Hypothalamus (tissue), 51 donors: ENCODE measurements at places on chromosomes 7 and 10.

DNA sequence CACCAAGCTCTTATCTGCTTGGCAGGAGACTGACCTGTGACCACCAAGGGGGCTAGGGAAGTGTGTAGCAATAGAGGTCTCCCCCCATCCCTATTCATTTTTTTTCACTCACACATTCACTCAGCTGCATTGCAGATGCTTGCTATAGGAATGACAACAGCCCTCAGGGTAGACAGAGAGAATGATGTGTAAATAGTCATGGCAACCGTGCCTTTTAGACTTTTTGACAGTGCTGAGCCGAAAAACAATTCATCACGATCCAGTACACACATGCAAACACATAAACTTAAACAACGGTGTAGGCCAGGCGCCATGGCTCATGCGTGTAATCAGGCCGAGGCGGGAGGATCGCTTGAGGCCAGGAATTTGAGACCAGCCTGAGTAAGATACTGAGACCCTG is 7.6 kb upstream of the ELN start:
- no peak for DNase-seq

DNA sequence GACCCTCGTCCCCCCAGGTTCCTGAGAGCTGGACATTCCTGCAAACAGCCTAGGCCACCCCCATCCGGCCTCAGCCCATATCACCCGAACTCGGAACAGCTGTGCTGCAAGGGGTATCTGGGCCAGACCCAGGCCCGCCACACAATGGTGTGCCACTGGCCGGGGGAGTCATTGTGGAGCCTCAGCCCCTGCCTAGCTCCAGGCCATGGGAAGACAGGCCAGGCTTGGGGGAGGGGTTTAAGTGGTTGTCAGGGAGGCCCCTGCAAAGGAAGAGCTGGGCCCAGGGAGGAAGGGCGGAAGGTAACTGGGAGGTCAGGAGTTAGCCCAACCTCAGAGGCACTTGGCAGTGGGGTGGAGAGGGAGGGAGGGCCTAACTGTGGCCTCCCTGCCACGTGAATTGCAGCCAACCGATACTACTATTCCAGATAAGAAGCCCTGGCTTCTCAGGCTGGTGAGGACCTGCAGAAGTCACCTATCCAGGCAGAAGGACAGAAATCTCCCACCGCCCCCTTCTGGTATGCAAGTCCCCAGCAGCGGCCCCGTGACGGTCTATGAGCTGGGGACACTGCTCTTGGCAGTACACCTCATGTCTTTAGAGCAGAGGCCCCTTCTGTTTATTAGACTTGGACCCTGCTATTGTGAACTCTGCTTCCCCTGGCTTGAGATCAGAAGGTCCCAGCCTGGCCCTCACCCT is 26.8 kb downstream of the VSIR start:
- no peak for DNase-seq

GRCh38 chr10:69716711-69717560 is 84.8 kb upstream of the COL13A1 start:
- DNase-seq = peak; percentile 21

- no peak for DNase-seq
These were observed 647.2 kb downstream of the GRM8 start for GRCh38 chr7:126605553-126605952.

DNA sequence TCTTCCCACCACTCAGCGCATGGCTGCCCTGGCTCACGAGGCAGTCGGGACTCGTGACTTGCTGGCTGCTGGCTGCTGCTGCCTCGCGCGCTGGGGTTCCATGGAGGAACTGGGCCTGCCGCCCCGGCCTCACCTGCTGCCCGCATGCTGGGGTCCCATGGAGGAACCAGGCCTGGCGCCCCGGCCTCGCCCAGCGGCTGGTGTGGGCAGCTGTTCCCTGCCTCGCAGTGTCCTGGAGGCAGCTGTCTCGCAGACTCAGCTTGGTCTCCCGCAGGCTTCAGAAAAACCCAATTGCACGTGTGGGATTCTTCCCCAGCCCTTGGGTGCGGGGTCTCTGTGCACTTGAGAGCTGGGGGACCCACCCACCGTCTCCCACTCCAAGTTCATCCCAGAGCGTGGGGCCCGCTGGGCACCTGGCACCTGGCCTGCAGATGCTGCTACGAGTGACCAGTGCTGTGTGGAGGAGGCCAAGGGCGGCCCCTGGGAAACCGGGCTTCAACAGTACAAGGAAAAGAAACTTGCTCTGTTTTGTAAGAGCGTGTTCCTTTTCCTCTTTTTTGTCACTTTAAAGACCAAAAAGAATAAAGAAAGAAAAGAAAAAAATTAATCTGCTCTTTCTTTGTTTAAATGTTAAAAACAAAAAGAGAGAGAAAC is 20.4 kb downstream of the PWWP2B start:
- DNase-seq = no peak

DNA sequence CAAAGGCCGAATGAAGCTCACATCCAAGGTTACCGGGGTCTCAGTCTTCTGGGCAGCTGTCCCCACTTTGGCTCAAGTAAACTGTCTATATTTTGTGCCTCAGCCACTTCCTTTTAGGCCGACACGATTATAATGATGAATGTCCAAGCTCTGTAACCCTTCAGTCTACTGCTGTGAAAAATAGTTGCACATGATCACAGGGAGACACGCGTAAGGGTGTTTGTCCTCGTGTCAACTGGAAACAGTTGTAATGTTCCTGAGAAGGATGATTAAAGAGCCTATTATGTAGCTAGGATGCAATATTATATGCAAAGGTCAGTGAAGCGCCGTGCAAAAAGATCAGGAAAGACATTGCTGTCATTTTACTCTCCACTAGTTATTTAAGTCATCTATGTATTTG is 559.9 kb downstream of the SDK1 start:
- DNase-seq = no peak

- DNase-seq = no peak
These were observed 24.3 kb downstream of the SPAG6 start for GRCh38 chr10:22369434-22370072.

- DNase-seq = no peak
These were observed 916.1 kb upstream of the POT1 start for GRCh38 chr7:125845686-125846085.

GRCh38 chr7:31764462-31764861 is 77.4 kb downstream of the PPP1R17 start:
- DNase-seq = no peak

DNA sequence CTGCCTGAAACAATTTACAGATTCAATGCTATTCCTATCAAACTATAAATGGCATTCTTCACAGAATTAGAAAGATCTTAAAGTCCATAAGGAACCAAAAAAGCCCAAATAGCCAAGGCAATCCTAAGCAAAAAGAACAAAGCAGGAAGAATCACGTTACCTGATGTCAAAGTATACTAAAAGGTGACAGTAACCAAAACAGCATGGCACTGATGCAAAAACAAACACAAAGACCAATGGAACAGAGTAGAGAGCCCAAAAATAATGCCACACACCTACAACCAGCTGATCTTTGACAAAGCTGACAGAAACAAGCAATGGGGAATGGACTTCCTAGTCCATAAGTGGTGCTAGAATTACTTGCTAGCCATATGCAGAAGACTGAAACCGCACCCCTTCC is 166.0 kb downstream of the KMT2E start:
- no peak for DNase-seq

DNA sequence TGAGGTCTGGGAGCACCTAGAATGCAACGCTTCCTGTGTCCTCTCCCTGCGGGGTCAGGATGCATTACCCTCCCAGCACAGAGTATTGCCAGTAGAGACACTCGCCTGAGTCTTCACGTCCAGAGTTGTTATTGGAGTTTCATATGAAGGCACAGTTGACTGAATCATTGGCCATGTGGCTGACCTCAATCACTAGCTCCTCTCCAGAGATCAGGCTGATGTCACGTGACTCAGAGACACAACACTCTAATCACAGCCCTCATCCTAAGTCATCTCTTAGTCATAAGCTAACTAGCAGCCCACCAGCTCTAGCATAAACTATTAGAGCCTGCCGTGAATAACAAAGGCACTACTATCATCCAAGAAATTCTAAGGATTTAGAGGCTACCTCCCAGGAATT is 107.8 kb downstream of the HECW1 start:
- peak; percentile 29 for DNase-seq

DNA sequence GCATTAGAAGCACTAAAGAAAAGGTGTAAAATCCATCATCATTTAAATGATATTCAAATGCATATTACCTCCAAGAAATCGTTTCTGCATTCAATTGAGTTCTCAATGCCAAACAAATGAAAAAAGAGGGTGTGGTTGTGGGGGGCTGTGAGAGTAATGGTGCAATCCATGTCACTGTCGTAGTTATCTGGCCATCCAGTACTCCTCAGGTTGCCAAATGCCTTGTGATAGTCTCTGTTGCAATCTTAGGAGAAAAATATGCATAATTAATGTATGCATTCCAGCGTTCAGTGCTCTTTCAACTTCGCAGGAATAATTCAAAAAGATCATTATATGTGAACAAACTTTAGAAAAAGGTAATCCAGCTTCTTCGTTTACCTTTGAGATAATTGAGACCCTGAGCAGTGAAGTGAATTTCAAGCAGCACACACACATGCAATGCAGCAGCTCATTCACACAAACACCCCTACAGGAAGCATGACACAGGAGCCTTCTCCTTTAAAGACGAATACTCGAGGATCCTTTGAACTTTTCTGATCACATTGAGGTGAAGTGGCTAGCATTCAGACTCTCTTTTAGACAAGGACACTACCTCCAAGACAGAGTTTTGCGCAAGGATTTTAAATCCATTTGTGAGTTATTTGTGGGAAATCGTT is 73.4 kb downstream of the OR13A1 start:
- no peak for DNase-seq

DNA sequence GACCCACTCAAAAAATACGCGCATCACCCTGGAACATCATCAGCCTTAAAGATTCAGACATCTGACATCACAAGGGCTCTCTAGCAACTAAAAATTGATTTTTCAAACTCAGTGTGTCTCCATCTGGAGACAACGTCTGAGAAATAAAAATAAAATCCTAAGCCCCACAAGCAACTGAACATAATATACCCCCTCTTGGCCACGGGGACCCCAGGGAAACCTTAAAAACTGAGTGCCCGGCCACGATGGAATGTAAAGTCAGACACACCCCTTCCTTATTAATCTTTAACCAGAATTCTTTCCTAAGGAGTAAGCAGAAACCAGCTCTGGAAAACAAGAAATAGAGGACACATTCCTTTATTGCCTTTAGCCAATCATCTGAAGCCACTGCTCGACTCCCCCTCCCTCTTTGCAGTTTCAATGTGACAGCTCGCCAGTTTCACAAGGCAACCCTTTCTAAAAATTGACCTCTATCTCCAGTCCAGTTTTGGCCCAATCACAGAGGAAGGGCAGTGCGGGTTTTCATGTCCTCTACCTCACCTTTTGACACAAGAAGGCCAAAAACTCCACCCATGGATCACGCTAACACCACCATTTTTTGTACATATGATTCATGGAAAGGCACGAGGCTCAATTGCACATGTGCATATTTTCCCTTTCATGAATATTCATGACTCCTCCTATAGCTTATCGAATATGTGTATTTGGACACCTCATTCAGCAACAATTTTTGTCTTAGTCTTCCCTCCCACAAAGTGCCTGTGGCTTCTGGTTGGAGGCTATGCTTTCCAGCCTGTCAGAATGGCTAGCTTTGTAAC is 24.2 kb downstream of the IFIT3 start:
- DNase-seq = no peak

GRCh38 chr10:29470355-29470705 is 164.4 kb downstream of the SVIL start:
- no peak for DNase-seq

- no peak for DNase-seq
These were observed 154.8 kb downstream of the CCDC3 start for GRCh38 chr10:12846718-12847117.

- DNase-seq = no peak
These were observed 82.1 kb downstream of the UBE2H start for GRCh38 chr7:129870668-129871067.

GRCh38 chr7:77354914-77355313 is 61.2 kb downstream of the GSAP start:
- no peak for DNase-seq
